ENCODE measurements at places on chromosomes 5 and 9.

- no peak for DNase-seq
Observed at GRCh38 chr5:16932401-16932800, 3.7 kb downstream of the MYO10 start.

DNA sequence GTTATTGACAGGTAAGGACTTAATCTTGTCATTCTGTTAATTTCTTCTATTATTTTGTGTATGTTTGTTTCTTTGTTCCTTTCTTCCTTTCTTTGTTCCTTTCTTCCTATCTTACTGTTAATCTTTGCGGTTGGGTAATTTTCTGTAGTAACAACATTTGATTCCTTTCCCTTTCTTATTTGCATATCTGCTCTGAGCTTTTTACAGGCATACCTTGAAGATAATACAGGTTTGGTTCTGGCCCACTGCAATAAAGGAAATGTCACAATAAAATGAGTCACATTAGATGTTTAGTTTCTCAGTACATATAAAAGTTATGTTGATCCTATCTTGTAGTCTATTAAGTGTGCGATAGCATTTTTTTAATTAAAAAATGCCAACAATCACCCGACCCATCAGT, 440.7 kb downstream of the NFIB start:
- no peak for DNase-seq

GRCh38 chr9:127860779-127861178, 6.3 kb upstream of the ENG start:
- no peak for DNase-seq

DNA sequence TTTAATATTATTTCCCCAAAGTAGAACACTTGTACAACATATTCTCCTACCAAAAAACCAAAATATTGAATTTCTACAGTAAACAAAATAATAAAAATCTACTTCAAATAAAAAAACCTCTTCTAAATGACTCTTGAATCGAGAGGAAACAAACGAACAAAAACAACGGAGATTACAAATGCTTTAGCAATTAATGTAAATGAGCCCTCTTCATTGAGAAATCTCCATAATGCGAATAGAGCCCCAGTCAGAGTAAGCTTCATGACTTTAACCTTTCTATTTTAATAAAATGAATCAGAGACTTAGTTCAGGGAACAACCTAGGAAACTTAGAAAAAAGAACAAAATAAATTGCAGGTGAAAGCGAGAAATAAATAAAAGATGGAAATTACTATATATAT, 129.3 kb upstream of the SEMA6A start:
- DNase-seq = no peak

DNA sequence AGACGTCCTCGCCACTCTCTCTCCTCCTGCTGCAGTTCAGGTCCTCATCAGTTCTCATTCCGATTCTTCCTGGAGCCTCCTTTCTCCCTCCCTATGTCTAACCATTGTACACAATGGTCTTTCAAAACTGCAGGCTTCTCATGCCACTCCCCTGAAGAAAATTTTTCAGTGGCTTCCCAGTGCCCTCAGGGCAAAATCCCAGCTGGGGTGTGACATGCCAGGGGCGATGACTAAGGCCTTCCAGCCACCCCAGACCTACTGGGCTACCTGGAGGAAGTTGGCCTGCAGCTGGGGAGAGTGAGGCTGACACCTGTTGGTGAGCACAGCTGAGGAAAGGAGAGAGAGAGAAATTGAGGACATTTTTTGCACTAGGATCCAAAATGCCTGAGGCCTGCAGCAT, 65.2 kb downstream of the SREK1 start:
- no peak for DNase-seq

GRCh38 chr9:19623941-19624340, 164.9 kb downstream of the SLC24A2 start:
- no peak for DNase-seq

GRCh38 chr5:74034733-74035132, 408.7 kb downstream of the ARHGEF28 start:
- DNase-seq = no peak

DNA sequence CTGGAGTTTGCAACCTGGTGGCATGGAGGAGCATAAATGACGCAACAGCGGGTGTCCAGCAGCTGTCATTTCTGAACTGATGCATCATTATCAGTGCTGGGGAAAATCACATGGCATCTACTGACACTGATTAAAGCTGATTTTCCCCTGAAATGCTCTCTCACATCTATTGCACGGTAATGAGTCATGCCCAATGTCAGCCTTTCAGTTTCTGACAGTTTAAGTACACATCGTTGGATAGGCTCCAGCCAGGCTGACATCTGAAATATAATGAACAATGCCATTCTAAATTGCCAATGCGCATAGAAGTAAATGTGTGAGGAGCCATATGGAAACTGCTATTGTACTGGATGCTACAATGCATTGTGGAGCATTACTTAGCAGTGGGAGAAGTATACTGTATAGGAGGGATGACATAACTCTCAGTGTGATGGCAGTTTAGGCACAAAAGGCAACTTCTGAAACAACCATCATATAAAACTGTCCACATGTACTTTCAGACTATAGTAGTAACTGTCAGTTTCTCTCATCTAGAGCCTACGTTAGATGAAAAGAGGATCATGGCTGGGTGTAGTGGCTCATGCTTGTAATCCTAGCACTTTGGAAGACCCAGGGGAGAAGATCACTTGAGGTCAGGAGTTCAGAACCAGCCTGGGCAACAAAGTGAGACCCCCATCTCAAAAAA, 389.3 kb upstream of the DMAC1 start:
- no peak for DNase-seq

GRCh38 chr9:112174965-112175795, at the start of gene SUSD1:
Gene SUSD1, minus strand, starts transcription at chr9:112175297. Its CDS starts 62 bp downstream, at chr9:112175235.
- DNase-seq = peak; percentile 18

DNA sequence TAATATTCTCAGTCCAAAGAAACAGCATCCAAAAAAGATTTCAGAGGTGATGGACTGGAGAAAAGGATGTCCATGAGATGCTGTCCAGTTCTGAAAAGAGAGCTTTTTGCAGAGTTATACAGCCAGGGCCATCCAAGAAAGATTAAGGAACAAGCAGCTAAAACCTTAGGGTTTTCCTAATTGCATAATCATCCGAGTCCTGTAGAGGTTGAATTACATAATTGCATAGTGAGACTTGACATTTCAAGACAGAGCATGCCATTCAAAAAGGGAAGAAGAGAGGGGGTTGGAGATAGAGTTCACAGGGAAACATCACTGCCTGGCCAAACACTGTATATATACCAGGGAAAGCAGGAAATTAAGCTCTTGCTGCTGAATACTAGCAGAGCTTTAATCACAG, 1729.2 kb upstream of the WWC1 start:
- DNase-seq = no peak

Data from T-helper 2 cell (primary cell).